ENCODE measurements at places on chromosomes 11 and 22.
A peak's percentile ranks its signal among the peaks of the same experiment; 100 is the strongest.

DNA sequence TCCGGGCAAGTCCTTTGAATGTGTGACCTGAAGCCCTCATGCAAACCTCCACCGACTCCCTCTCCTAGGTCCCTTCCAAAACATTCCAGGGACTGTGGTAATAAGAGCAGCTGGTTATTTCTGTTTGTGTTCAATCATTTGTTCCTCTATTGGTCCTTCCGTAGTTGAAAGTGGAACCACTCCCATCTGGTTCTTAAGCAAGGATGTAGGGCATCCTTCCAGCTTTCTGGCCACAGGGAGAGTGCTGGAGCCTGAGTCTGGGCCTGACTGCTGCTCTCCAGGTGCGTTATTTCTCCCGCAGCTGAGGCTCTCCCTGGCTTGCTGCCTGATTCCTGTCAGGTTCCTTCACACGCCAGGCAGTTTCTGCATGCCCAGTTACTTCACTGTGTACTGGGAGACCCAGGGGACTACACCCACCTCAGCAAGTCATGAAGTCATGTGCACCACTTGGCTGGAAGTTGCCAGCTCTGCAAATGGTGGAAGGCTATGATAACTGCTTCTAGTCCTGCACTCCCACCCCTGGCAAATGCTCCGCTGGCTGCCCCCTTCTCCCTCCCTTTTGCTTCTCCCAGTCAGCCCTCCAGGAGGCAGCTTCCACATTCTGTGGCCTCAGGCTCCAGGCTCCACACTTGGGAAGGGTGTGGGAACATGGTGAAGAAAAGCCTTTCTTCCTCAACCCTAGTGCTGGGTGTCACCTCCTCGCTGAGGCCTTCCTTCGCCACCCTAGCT is 4.0 kb upstream of the ALX4 start:
- DNase-seq = peak; percentile 43

- peak; percentile 34 for DNase-seq
Measured at GRCh38 chr11:14908214-14908880, 16.3 kb upstream of the CYP2R1 start.

- DNase-seq = no peak
Measured at GRCh38 chr11:19730373-19730772, 17.7 kb downstream of the NAV2 start.

DNA sequence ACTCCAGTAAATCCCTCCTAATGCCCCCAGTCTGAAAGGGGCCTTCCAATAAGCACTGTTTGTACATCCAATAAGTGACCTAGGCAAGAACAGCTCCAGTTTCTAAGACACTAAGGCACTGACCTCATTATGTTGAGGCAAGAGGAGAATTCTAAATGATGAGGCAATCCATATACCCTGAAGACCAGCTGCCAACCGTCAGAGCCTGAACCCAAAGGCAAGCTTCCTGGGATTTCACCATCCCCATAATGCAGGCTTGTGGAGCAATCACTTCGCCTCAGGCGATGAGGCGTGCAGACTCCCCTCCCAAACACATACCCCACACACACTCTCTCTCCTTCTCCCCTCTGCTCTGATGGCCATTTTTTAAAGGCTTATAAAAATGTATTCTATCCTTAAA is 49.5 kb downstream of the LGR4 start:
- peak; percentile 57 for DNase-seq

GRCh38 chr22:39278040-39278439 is 33.3 kb upstream of the PDGFB start:
- peak; percentile 61 for DNase-seq

DNA sequence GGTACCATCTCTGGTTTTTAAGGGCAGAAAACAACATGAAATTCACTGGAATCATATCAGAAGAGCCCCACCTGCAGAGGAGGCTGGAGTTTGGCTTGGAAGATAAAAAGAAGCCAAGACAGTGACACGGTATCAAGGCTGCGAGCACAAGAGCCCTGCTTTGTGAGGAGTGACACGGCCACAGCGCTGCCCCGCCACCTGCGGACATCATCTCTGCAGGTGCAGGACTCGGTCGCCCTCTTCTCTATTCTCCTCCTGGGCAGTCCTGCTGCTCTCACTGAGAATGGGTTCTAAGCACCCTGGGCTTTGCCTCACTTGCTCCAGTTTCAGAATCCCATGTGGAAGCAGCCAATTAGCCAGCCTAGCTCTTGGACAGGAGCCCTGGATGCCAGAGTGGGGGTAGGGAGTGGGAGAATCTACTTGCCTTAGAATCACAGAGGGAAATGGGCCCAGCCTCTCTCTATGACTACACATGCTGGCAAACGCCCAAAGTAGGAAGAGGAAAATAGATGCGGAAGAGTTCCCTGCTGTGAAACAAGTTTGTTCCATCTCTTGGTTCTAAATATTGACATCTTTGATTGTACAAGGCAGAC is 17.1 kb downstream of the APOL4 start:
- peak; percentile 59 for DNase-seq

DNA sequence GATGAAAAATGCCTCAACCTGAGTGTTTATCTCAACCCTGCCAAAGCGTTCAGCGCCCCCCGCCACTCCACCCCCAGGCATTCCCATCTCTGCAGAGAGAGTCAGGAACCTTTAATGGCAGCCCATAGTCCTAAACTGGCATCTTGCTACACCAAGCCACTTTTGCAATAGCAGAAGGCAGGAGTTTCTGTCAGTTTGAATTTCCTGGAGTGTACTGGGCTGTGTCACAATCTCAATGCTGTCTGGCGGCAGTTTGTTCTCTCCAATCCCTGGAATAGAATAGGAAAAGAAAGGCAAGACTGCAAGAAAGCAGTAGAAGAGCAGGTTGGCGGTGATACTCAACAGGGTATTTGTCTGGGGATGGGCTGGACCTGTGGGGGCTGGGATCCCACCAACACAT is 32.9 kb upstream of the FLI1 start:
- no peak for DNase-seq

GRCh38 chr11:19651653-19652052 is 61.0 kb upstream of the NAV2 start:
- no peak for DNase-seq

GRCh38 chr11:27380771-27381170 is 17.8 kb upstream of the CCDC34 start:
- DNase-seq = no peak

- DNase-seq = no peak
Measured at GRCh38 chr22:26797910-26798309, 140.5 kb downstream of the MIAT start.

GRCh38 chr22:41223535-41223934 is 17.2 kb downstream of the CHADL start:
- DNase-seq = no peak

DNA sequence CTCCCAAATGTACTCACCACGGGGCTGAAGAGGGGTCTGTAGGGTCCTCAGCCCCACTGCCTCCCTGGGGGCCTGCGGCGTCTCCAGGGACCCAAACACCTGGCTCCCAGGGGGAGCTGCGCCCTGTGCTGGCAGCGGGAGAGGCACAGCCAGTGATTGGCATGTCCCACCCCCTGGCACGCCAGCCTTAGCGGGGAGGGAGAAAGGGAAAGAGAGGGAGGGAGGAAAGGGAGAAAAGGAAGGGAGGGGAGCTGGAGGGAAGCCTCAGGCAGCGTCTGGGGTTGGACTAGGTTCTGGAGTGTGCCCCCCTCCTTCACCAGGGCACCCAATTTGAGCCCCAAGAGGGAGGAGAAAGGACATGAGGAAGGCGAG is at the start of gene CHRM1:
TSS of gene CHRM1 (minus strand) at position 163 of the 372 bp plus-strand sequence. CDS start 10,263 bp downstream, outside the sequence.
- DNase-seq = no peak
